Stimulated activated CD4-positive, alpha-beta T cell treated with anti-CD3 and anti-CD28 coated beads, Interleukin-4, amount 100 ng/mL, for 24 hours (primary cell): ENCODE measurements at places on chromosomes 2 and 18.

DNA sequence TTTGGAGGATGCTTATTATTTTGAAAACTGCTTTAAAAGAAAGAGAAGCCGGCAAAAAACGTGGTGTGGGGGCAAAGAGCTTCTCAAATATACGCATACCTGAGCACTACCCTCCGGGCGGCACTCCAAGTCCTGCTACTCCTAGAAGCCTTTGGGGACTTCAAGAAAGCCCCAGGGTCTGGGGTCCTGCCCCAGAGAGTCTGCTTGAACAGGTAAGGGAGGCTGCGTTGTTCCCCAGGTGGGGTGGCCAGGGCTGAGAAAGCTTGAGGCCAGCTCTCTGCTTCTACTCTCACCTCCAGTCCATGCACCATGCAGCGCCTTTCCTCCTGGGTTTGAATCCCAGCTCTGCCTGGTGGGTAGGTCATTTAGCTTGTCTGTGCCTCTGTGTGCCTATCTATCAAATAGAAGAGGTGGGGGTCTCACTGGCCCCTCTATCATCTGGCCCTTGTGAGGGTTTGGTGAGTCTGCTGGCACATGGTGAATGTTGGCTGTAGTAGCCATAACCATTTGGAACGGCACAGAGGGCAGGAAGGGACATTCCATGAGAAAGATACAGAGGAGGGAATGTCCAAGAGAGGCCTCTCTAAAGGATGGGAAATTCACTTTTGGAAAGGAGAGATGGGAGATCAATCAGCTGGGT lies 19.5 kb downstream of the MALL start:
- no peak for DNase-seq

DNA sequence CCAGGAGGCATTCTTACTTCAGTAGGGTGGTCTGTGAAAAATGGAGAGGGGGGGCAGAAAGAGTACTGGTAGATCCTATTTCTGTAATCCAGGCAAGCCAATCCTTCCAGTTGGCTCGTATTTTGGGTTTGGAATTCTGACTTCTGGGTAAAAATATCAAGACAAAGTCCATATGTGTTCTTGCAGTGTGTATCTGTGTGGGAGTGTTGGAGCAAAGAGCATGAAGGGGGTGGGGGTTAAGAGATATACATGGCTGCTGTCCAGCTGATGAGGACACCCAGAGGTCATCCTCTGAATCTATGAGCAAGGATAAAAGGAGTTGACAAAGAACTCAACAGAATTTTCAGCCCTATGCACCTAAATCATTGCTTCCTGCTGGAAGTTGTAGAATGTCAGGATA lies 375.8 kb upstream of the PIK3C3 start:
- no peak for DNase-seq

DNA sequence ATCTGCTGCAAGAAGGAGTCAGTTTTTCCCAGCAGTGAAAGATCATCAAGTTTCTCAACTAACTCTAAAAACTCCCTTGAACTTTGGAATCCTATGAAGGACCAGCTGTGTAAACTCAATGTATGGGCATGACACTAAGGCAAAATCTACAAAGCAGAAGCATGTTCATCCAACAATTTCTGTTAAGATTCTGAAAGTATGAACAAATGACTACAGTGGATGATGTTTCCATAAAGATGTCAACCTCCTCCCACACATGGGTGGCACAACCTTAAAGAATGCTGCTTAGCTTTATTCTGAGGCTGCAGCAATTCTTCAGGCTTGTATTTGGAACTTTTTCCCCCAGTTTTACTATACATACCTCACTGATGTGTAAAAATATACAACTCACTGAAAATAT lies 47.2 kb downstream of the WDR33 start:
- no peak for DNase-seq

- no peak for DNase-seq
These were observed 33.9 kb downstream of the RAB31 start for GRCh38 chr18:9741793-9742523.

- no peak for DNase-seq
These were observed 247.1 kb upstream of the SALL3 start for GRCh38 chr18:78732273-78733210.

DNA sequence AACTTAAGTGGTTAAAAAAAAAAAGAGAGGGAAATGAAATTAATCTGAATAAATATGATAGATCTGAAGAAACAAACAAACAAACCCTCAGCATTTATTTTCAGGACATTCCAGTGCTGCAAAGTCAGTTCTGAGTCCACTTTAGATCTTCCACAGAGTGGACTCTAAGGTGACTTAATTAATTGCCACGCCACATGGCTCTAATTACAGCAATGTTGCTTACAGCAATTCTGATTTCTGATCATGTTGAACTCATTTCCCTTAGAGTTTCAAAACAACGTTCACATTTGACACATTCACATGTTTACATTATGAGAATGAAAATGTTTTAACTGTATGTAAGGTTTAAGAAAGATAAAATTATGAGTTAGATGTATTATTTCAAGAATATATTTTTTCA lies 38.6 kb upstream of the RASGRP3 start:
- DNase-seq: no peak

- DNase-seq: no peak
These were observed 253.2 kb downstream of the NEDD4L start for GRCh38 chr18:58297198-58297597.

GRCh38 chr18:48252525-48252924 lies 156.7 kb downstream of the ZBTB7C start:
- DNase-seq: no peak

DNA sequence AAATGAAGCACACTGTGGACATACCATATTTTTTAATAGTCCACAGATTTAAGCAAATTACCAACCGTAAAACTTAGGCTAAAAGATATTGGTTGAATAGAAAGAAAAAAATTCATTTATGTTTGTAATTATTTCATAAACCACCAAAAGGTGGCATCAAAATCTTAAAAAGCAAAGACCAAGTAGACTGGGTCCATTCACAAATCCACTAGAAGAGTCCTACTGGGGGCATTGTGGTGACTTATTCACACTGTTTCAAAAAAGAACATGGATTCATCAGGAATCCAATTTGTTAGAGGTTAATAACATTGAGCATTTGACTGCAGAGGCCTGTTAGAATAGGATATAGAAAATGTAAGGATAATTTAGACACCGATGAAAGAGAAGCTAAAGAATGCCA lies 194.9 kb upstream of the KYNU start:
- no peak for DNase-seq

- DNase-seq: no peak
These were observed 2.7 kb downstream of the ABHD1 start for GRCh38 chr2:27126252-27126710.

DNA sequence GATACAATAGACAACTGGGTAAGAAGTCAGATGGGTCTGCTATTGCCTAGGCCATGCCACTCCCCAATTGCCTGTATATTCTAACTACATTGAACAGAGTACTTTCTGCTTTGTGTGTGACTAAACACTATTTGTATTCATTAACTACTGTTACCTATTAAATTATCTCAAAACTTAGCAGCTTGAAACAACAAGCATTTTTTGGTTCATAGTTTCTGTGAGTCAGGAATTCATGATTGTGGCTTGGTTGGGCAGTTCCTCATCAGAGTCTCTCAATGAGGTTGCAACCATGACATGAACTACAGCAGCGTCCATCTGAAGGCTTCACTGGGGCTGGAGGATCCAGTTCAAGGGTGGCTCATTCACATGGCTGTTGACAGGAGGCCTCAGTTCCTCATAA lies 205.7 kb downstream of the EN1 start:
- DNase-seq: no peak

DNA sequence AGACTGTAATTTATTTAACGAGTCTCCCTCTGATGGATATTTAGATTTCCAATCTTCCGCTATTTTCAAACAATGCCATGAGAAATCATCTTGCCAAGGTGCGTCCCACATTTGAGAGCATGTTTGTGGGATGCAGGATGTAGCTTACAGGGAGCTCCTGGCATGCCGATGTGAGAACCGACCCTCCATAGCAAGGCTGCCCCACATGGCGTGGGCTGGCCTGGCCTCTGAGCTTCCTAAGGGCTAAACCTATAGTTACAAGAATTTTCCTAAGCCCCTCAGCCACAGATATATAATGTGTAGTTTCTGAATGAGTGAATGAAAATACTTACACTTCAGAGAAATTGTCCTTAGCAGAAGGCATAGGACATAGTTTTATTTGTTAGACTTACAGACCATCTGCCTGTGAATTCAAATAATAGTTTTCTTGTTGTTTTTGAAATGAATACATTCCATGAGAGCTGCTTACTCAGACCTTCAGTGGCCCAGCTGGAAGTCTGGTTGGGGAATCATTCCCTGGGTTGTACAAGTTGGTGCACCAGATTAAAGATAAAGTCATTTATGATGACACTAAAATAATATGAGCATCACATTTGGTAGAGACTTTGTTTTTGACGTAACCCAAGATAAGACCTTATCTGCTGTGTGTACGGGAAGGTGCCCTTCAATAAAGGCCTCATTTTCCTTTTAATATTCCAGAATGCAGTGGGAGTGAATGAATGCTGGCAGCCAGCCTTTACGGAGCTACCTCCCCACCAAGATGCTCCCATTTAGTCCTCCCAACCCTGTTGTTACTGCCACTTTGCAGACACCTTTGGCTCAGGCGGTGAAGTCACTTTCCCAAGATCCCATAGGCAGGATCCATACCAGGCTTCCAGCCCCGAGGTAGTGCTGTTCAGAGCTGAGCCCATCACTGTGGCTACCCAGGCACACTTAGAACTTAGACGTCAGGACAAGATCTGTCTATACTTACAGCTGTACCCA lies 107.1 kb downstream of the GLI2 start:
- no peak for DNase-seq
